ENCODE measurements at places on chromosomes 1 and 21. TPM values are rescaled to one million over a fixed set of nuclear protein-coding genes. Genes with fewer than 3 reads are reported as not detected.

Gene CR1
- not detected for polyA plus RNA-seq

Gene CFHR1
- polyA plus RNA-seq, result not detected

Gene FCGR3A
- polyA plus RNA-seq, result 1,637 TPM

Gene BMP8B
- 0.09 TPM for polyA plus RNA-seq

Gene CD5L
- polyA plus RNA-seq, result not detected

Data from immature natural killer cell (primary cell).